ENCODE measurements at places on chromosomes 5 and 9.

GRCh38 chr5:171667341-171668096 lies 118.1 kb upstream of the SMIM23 start:
- no peak for DNase-seq

GRCh38 chr9:88523056-88523455 lies 11.9 kb upstream of the NXNL2 start:
- peak; percentile 29 for DNase-seq

DNA sequence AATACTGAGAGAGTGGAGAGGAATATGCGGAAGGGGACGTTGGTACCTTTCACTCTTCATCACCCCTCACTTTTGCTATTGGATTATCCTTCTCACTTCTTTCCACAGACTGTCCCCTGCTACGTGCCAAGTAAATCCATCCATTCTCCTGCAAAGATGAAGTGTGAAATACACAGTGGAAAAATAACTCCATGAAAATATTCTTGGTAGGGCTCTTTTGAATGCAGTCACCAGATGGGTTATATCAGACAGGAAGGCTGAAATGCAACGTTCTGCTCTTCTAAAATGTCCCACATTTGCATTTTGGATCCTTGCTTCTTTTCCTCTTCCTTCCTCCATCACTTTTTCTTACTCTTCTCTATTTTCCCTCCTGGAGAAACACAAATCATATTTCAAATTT lies 510.3 kb upstream of the CLINT1 start:
- no peak for DNase-seq

GRCh38 chr9:21513431-21513830 lies 31.3 kb upstream of the IFNE start:
- DNase-seq = no peak

DNA sequence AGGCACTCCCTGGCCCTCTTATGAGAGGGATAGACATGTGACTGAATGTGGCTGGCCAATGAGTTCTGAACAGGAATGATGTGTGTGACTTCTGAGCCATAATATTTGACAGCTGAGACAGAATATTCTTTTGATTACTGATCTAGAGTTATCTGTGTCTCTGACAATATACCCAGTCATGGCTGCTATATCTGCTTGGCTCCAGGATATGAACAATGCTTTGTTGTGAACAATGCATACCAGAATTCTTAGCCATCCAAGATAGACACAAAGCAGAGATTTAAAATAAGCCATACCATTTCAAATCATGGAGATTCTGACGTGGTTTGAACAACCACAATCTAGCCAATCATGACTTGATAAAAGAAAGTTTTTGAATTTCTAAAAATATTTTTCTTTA lies 840.3 kb upstream of the SEMA6A start:
- DNase-seq = no peak

DNA sequence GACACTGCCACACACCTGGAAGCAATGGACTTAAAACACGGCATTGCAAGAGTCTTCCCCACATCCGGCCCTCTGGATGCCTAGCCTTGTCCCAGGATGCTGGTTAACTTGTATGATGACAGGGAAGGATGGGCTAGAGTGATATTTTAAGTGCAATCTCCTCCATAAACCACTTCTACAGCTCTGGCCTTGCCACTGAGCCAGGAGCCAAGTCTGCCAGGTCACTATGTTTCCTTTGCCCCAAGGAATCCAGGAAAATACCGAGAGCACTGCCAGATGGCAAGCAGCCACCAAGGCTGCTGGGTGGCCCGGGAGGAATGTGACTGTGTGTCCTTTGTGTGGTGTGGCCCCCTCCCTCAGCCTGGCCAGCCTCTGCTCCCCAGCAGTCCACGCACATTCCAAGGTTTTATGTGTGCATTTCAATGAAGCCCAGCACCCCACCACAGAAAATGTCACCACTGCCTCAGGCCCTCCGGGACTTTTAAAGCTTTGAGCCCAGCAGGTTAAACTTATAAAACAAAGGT lies 106.0 kb downstream of the FRMD3 start:
- DNase-seq = peak; percentile 72

All from HFFc6 (cell line).